Bladder microvascular endothelial cell (primary cell): ENCODE measurements at places on chromosomes 2 and 18. TPM values are rescaled to one million over a fixed set of nuclear protein-coding genes. Genes with fewer than 3 reads are reported as not detected.

Gene VAMP5
- 85.5 and 129 TPM in 2 replicates for total RNA-seq

Gene EMX1
- total RNA-seq: not detected in 2 replicates

Gene ANKRD62
- total RNA-seq: not detected in 2 replicates

Gene ASB18
- 0.25 TPM in 1 of 2 replicates, not detected in the other for total RNA-seq

Gene RAB12
- 54.1 and 75.0 TPM in 2 replicates for total RNA-seq

Gene FBLN7
- 1.3 and 4.4 TPM in 2 replicates for total RNA-seq

Gene ST8SIA5
- 0.06 TPM in 1 of 2 replicates, not detected in the other for total RNA-seq

Gene CCDC68
- total RNA-seq: 0.49 and 0.63 TPM in 2 replicates

Gene KCNG3
- not detected in 2 replicates for total RNA-seq

Gene GPN1
- total RNA-seq: 30.9 and 43.2 TPM in 2 replicates

Gene MPV17
- 32.4 and 55.7 TPM in 2 replicates for total RNA-seq

Gene CNTNAP5
- total RNA-seq: under 0.01 TPM in 1 of 2 replicates, not detected in the other

Gene CRIM1
- 681 and 1,578 TPM in 2 replicates for total RNA-seq

Gene CXCR1
- total RNA-seq: not detected in 2 replicates

Gene DSC3
- total RNA-seq: 0.16 and 0.44 TPM in 2 replicates

Gene SERPINB3
- total RNA-seq: not detected in 2 replicates

Gene REG1B
- not detected in 2 replicates for total RNA-seq

Gene LIMS3
- total RNA-seq: 4.4 and 69.0 TPM in 2 replicates

Gene LAMA3
- total RNA-seq: 12.6 TPM in 2 replicates

Gene RUFY4
- total RNA-seq: not detected in 2 replicates

Gene NAT8
- total RNA-seq: not detected in 2 replicates

Gene EFEMP1
- total RNA-seq: 1,267 and 12,559 TPM in 2 replicates

Gene SLC8A1
- 0.94 and 1.9 TPM in 2 replicates for total RNA-seq

Gene PSMA8
- not detected in 2 replicates for total RNA-seq

Gene FAM161A
- 0.97 and 1.8 TPM in 2 replicates for total RNA-seq

Gene NEDD4L
- 15.7 and 44.7 TPM in 2 replicates for total RNA-seq

Gene KCNF1
- total RNA-seq: 0.16 and 3.1 TPM in 2 replicates

Gene LRP2
- total RNA-seq: not detected in 2 replicates

Gene DPP4
- total RNA-seq: 16.4 and 26.9 TPM in 2 replicates

Gene SERPINB4
- 0.65 TPM in 1 of 2 replicates, not detected in the other for total RNA-seq

Gene TRIB2
- 12.6 and 63.6 TPM in 2 replicates for total RNA-seq

Gene CFC1
- total RNA-seq: not detected in 2 replicates

Gene RPRM
- total RNA-seq: not detected in 2 replicates

Gene TEX44
- not detected in 2 replicates for total RNA-seq

Gene ANKRD36C
- total RNA-seq: 18.8 and 68.9 TPM in 2 replicates

Gene ZDBF2
- total RNA-seq: 5.8 and 20.3 TPM in 2 replicates

Gene TCF7L1
- total RNA-seq: 2.9 and 10.3 TPM in 2 replicates

Gene ICOS
- total RNA-seq: not detected in 2 replicates

Gene UPP2
- total RNA-seq: not detected in 2 replicates

Gene HOXD10
- 0.49 and 3.3 TPM in 2 replicates for total RNA-seq

Gene SLC19A3
- not detected in 2 replicates for total RNA-seq

Gene UGT1A5
- total RNA-seq: not detected in 2 replicates

Gene NT5DC4
- not detected in 2 replicates for total RNA-seq

Gene CDKL4
- total RNA-seq: 0.16 and 0.19 TPM in 2 replicates

Gene TTR
- not detected in 2 replicates for total RNA-seq

Gene GRB14
- total RNA-seq: 0.32 and 1.3 TPM in 2 replicates

Gene ANKRD53
- total RNA-seq: 0.32 and 0.38 TPM in 2 replicates

Gene RGPD4
- not detected in 2 replicates for total RNA-seq

Gene TMEM200C
- total RNA-seq: not detected in 2 replicates

Gene TRIP12
- total RNA-seq: 216 and 498 TPM in 2 replicates

Gene GKN1
- total RNA-seq: not detected in 2 replicates

Gene RAPGEF4
- 11.8 and 73.2 TPM in 2 replicates for total RNA-seq

Gene NT5C1B
- not detected in 2 replicates for total RNA-seq

Gene ANKRD30BL
- total RNA-seq: under 0.01 TPM in 1 of 2 replicates, not detected in the other

Gene ZC3H8
- 2.3 and 10.9 TPM in 2 replicates for total RNA-seq
